ENCODE measurements at places on chromosomes 16 and 17.

DNA sequence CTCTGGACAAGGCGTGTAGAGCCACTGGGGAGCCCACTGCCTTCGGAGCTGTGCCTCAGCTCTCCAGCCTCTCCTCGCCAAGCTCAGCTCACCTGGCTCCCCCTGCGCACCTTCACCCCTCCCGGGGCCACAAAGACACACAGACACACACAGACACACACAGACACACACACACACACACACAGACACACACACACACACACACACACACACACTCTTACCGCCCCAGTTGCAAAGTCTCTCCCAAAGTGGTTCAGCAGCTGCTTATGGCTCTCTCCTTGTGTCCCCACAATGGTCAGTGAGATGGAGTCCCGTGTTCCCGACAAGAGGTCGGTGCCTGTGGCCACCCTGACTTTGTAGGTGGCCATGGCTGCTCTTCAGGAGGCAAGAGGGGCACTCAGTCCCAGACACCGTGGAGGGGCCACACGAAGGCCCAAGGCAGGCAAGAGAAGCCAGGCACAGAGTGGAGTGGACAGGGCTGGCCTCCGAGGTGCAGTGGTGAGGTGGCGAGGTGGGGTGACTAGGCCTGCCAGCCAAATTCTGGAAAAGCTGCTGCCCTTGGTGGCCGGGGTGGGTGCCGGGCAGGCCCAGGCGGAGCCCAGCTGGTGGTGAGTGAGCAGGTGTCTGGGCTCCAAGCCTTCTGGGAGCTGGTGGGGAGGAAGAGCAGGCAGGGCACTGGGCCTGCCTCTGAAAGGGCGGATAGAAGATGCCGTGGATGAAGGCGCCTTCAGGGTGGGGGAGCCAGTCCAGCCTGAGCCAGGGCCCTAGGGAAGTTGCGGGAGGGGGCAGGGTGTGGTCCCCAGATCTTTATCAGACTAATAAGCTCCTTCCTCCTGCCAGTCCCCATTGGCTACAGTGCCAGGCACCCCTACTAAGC, at the start of gene ALOX12B:
TSS of gene ALOX12B (minus strand) at position 642 of the 877 bp plus-strand sequence. CDS start at position 368, 274 bp downstream.
- no peak for DNase-seq

DNA sequence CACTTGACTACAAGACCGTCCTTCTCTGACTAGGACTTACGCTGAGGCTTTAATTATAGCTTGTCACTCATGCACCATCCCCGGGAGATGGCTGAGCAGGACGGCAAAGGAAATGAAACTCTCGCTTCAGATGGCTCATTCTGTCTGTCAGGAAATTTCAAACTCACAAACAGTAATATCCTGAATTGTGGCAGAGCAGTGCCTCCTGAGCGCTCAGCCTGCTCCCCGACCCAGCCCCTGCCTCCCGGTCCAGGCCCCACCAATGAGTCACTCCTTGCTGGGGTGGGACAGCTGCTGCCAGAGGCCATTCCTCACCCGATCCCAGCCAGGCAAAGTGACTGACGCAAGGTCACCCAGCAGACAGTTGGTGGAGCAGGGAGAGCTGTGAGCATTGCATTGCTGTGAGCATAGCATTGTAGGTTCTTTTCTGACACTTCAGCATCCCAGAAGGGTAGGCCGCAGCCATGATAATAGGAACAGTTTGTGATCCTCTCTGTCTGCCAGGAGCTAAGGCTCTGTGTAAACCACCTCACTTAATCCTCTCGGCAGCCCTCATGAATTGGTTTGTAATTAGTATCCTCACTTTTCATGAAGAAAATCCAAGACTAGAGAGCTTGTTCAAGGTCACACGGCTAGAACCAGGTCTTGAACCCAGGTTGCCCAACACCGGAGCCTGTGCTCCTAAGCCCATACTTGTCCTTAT, 20.9 kb downstream of the CCDC182 start:
- no peak for DNase-seq

DNA sequence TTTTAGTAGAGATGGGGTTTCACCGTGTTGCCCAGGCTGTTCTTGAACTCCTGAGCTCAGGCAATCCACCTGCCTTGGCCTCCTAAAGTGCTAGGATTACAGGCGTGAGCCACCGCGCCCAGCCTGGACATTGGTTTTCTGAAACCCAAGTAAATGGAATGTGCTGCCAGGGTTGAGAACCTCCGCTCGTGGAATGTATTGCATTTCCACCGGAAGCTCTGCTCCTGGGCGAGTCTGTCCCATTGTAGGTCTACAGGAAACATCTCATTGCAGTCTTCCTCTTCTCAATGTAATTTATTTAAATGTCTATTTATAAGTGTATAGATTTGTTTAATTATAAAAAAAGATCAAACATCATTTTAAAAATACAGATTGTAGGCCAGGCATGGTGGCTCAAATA, 57.4 kb upstream of the HAPSTR1 start:
- no peak for DNase-seq

DNA sequence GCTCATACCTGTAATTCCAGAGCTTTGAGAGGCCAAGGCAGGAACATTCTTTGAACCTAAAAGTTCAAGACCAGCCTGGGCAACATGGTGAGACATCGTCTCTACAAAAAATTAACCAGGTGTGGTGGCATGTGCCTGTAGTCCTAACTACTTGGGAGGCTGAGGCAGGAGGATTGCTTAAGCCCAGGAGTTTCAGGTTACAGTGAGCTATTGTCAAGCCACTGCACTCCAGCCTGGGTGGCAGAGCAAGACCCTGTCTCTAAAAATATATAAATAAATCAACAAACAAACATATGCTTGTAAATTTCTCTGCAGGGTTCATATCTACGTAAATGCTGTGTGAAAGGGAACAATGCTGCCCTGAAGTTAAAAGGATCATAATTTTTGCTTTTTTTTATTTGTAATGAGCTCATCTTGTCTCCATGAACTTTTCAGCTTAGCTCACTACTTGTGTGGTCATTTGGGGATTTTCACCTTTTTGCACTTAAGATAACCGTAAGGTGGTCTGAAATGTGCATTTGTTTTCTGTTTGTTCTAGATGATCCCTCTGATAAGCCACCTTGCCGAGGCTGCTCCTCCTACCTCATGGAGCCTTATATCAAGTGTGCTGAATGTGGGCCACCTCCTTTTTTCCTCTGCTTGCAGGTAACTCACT, 16.4 kb downstream of the TADA2A start:
- DNase-seq: no peak

DNA sequence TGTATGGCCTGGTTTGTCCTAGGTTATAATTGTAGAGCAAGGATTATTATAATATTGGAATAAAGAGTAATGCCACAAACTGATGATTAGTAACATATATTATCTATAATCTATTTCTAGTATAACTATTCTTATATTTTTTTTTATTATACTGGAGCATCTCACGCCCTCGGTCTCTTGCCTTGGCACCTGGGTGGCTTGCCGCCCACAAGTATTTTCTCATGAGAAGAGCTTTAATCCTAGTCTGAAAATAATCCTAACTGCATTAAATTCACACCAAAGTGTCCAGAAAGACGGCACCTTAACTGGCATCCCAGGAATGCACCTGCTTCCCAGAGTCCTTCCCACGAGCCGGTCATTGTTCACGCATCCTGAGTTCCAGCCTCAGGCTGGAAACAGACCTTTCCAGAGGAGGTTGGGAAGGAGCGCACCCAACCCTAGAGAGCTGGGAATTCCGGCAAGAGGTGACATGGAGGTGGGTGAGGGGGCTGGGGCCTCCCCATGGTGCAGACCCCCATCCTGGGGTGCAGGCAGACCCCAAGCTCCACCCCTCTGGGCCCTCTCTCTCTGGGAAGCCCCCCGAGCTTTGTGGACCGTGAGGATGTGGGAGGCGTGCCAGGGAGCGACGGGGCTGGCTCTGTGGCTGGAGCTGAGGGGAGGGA, 15.9 kb downstream of the CHMP1A start:
- no peak for DNase-seq

DNA sequence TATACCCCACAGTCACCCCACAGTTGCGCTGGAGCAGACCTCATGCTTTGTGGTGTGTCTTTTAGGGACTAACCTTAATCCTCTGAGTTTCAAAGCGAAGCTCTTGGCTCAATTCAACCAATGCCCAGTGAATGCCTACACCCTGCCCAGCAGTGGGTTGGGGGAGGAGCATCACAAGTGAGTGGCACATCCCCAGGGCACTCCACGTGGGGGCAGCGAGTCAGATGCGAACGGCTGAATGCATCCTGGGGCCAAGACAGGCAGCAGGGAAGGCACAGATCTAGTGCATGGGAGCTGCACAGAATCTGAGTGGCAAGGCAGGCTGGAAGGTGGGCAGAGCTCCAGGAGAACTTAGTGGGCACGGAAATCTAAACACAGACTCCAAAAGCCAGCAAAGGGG, 39.2 kb downstream of the IFT140 start:
- DNase-seq: no peak

- DNase-seq: no peak
These were observed 15.6 kb downstream of the DCAKD start for GRCh38 chr17:45035848-45036247.

DNA sequence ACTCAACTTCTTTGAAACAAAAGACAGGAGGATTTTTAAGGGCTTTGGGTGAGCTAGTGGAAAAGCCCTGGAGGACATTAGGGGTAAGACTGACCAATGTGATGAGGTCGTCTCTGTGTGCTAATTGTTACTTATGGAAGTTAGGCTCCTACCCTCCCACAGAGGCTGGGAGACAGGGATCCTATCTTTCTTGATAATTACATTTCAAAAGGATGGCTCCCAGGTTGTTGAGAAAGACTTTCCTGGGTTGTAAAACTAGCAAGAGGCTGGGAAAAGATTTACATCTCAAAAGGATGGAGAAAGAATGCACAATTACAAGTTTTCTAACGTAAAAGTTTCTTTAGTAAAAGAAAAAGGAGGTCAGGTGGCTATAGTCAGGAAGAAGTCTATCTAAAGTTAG, 605.8 kb upstream of the GOT2 start:
- DNase-seq: no peak
